ENCODE measurements at places on chromosomes 13 and 19. TPM values are rescaled to one million over a fixed set of nuclear protein-coding genes. Genes with fewer than 3 reads are reported as not detected.
A peak's percentile ranks its signal among the peaks of the same experiment; 100 is the strongest.

ZNF737 gene
- total RNA-seq = 15.0 TPM

SIGLECL1 gene
- total RNA-seq = not detected

ZNF468 gene
- total RNA-seq = 15.9 TPM

COX6B2 gene
- total RNA-seq = not detected

ZNF540 gene
- total RNA-seq = 0.36 TPM

ONECUT3 gene
- not detected for total RNA-seq

TPTE2 gene
- not detected for total RNA-seq

GARRE1 gene
- total RNA-seq = 13.9 TPM

S1PR5 gene
- 0.27 TPM for total RNA-seq

KLK12 gene
- not detected for total RNA-seq

ZNF160 gene
- total RNA-seq = 32.4 TPM

ADAMTSL5 gene
- 1.2 TPM for total RNA-seq

ATP8B3 gene
- total RNA-seq = 3.3 TPM

GRCh38 chr19:53958823-53959757 is 3.6 kb upstream of the CACNG8 start:
- DNase-seq = no peak

DNA sequence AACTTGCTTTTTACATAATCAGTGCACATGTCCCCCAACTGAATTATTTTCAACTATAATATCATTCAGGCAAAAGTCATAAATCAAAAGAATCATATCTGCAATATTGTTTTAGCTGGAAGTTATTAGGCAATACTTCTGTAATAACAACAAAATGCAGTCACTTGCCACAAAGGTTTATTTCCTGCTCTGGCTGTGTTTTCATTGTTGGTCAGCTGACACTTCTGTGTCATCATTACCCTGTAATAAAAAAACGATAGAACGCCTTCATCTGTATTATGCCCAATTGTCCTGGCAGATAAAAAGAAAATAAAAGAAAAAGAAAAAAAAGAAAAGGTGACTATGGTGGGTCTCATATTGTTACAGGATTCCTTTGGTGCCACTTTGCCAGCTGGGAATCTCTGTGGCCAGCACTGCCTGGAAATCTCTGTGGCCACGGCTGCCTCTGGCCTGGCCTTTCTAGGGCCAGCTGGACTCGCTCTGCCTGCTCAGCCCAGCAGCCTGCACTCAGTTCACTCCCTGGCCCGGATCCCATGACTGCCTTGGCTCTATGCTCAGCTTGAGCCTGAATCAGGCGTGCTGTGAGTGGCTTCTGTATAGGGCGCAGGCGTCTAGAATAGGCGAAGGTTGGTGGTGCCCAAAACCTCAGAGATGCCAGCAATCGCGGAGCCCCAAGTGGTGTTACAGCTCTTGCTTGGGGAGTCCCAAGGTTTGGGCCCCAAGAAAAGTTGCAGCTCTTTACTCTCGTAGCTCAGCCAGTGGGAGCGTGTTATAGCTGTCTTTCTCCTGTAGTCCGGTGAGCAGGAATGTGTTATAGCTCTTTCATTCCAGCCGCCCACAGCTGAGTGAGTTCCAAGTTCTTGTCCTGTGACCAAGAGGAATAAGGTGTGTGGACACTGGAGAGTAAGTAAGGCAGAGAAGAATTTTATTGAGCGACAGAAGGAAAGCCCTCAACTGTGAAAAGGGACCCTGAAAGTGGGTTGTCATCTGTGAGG is 1227.1 kb downstream of the SLITRK1 start:
- peak; percentile 86 for DNase-seq

GRCh38 chr19:27858981-27859581 is 1353.9 kb downstream of the UQCRFS1 start:
- DNase-seq = no peak

DNA sequence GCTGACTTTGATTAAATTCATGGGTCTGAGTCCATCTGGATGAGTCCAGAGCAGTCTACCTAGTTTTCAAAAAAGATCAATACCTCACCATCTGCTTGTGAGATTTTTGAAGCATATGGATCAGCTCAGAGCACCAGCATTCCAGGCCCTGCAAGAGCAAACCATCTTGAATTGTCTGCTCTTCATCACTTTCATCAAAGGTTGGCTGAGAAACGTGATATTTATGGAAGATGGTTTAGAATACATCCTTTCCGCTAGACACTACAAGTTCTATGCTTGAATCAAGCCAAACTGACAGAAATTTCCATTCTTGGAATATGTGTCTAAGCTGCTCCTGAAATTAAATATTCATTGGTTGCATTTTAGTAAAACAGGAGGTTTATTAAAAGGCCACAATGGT is 190.3 kb downstream of the KCNRG start:
- DNase-seq = no peak

DNA sequence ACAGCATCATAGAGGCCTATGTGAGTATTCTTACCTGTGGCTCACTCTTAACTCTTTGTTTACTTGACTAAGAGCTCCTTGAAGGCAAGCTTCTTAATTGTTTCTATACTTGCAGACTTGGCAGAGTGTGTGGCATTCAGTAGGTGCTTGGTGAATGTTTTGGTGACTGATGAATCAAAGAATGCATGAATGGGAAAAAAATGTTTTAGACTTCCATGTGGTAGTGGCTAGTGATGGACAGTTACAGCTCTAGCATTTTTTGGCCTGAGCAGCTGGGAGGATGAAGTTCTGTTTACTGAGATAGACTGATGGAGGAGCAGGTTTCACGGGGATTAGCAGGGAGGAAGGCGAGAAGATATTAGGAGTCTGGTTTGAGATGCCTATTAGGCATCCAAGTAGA is 13.6 kb downstream of the HAS1 start:
- peak; percentile 32 for DNase-seq

GRCh38 chr13:49878682-49879081 is 57.5 kb downstream of the SPRYD7 start:
- no peak for DNase-seq

DNA sequence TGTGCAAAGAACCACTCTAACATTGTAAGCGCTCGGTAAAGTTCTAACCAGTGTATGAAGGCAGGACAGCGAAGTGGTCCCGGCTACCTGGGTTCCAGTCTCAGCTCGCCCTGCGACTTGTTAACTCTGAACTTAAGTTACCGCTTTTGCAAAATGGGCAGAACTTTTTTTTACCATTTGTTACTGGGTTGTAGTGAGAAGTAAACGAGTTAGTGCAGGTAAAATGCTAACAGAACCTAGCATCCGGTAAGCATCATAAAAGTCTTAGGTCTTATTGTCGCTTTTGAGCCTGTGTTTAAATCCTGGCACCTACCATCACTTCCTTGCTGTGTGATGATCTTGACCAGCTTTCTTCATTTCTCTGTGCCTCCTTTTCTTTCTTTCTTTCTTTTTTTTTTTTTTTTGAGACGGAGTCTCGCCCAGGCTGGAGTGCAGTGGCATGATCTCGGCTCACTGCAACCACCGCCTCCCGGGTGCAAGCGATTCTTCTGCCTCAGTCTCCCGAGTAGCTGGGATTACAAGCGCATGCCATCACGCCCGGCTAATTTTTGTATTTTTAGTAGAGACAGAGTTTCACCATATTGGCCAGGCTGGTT is 734 bp upstream of the TRMT1 start:
- no peak for DNase-seq

- no peak for DNase-seq
These were observed 9.2 kb upstream of the ALOX5AP start for GRCh38 chr13:30726192-30726591.

GRCh38 chr19:50258918-50259372 is 55.5 kb downstream of the MYH14 start:
- DNase-seq = no peak

- DNase-seq = peak; percentile 20
These were observed 5.3 kb upstream of the HCN2 start for GRCh38 chr19:584240-585001.

- no peak for DNase-seq
These were observed 20.3 kb upstream of the FAM124A start for GRCh38 chr13:51201886-51202285.

DNA sequence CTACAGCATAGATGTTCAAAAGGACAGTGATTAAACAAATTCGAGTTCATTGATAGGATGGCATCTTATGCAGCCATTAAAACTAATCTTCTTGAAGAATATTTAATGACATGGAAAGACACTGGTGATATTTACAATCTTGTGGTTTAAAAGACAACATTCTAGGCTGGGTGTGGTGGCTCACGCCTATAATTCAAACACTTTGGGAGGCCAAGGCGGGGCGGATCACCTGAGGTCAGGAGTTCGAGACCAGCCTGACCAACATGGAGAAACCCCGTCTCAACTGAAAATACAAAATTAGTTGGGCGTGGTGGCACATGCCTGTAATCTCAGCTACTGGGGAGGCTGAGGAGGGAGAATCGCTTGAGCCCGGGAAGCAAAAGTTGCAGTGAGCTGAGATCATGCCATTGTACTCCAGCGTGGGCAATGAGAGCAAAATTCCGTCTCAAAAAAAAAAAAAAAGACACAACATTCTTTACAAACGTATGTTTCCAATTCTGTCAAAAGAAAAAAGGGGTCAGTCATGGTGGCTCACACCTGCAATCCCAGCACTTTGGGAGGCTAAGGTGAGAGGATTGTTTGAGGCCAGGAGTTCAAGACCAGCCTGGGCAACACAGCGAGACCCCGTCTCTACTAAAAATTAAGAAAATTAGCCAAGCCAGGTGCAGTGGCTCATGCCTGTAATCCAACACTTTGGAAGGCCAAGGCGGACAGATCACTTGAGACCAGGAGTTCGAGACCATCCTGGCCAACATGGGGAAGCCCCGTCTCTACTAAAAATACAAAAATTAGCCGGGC is 2.5 kb upstream of the PAK4 start:
- DNase-seq = no peak

- DNase-seq = peak; percentile 46
These were observed 213.9 kb upstream of the SERP2 start for GRCh38 chr13:44159633-44160279.

DNA sequence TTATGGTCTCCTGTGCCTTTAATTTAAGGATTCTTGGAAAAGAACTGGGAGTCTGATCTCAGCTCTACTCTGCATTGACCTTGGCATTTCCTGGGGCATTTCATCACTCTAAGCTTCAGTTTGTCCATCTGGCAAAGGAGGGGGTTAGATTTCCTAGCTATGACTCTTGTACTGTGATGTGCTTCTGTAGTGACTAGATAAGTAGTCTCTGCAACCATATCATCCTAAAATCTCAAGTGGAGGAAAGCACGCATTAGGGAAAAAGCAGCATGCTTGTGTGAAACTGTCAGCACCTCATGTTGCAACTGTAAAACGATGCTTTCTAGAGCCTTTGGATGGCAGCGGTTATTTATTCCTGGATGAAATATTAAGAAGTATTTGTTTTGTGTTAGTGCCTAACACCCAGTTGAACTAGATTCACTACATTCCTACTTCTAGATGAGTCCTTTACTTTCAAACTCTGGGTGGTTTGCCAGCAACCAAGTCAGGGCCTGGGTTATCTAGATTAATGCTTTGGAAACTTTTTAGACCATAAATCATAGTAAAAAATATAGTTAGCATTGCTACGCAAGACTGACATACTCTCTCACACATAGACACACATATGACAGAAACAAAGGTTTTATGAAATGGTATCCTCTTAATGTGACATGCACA is 6.8 kb downstream of the WDFY2 start:
- peak; percentile 93 for DNase-seq

DNA sequence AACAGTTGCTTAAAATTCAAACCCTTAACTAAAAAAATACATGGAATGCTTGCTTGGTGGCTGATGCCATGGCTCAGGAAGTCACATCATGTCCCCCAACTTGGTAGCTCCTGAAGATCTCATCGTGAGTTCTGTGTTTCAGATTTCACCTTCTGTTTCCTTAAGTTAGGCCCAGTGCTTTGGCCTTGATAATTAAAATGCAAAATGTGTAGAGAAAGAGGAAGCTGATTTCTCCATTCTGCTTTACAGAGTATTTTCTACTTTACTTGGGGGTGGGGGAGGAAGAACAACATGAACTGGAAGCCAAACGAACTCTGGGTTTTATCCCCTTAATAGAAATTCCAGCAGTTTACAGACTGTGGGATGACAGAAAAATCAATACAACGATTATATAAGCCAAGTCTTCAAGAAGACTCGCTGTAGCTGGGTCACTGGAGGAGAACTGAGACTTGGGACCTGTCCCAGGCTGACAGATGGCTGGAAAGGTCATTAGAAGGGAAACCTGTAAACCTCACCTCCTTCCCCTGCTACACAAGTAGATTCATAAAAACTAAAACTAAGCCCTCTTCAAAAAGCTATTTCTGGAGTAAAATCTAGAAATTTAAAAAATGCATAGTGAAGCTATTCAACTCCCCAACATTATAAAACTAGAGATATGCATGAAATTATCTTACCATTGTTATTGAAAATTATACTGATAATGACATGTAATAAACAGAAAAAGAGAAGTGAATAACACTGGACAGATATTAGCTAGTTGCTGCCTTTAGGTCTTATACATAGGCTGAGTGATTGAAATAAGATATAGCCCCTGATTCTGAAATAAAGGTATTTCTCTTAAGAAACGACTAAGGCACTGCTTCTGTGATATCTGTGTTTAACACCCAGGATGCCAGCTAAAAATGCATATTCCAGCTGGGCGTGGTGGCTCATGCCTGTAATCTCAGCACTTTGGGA is 22.1 kb upstream of the GGACT start:
- no peak for DNase-seq

DNA sequence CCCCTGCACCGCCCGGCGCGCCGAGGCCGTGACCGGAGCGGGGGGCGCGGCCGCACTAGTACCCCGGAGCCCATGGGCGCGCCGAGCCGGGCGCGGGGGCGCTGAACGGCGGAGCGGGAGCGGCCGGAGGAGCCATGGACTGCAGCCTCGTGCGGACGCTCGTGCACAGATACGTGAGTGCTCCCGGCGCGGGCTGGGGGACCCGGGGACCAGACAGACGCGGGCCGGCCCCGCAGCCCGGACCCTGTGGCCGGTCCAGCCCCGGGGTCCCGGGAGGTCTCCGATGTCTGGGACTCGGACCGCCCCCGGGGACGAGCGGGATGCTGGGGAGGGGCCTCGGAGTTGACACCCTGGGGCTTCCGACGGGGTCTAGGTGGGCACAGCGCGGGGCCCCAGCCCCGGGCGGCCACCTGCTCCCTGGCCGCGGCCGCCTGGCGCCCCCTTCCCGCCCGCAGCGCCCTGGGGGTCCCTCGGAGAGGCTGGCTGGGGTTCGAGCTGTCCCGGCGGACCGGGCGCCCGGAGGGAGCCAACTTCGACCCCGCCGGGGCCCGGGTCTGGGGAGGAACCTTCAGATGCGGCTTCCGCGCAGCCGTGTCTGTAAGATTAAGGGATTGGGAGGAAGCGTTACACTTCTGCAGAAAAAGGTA is 568 bp downstream of the ATP11A start:
- peak; percentile 35 for DNase-seq
